ENCODE measurements at places on chromosomes 13 and 19.
A peak's percentile ranks its signal among the peaks of the same experiment; 100 is the strongest.

GRCh38 chr13:32745509-32745908, 159.3 kb downstream of the PDS5B start:
- DNase-seq, result no peak

- no peak for DNase-seq
Observed at GRCh38 chr19:18501832-18502231, 20.0 kb downstream of the ELL start.

GRCh38 chr19:38374332-38375097, at the start of gene PSMD8:
Gene PSMD8, plus strand, starts transcription at chr19:38374571. Its CDS starts 31 bp downstream, at chr19:38374602.
- DNase-seq, result peak; percentile 98

- DNase-seq, result no peak
Observed at GRCh38 chr13:103815619-103816018, 749.4 kb upstream of the SLC10A2 start.

DNA sequence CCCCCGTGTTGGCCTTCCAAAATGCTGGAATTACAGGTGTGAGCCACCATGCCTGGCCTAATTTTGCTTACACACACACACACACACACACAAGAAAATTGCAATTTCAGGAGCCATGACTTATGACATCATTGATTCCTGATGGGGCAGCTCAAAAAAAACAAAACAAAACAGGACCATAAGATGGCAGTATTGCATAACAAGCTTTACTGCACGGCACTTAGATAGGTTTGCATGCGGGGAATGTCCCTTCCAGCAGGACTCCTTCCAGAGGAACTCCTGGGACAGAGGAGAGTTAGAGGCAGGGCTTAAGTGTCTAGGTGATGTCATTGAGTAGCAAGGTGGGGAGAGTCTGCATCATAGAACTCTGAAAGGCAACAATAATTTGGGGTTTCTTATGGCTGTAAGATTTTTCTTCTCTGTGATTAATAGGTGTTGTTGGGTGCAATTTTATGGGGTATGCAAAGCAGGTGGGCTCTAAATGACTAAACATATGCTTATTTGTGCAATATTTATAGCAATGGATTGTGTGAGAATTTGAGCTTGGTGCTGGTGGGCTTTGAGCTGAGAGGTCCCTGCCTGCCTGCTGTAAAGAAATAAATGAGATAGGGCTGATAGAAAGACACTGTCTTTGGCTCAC, 9.0 kb upstream of the ACSBG2 start:
- no peak for DNase-seq

GRCh38 chr19:17321655-17322489, 12.5 kb downstream of the DDA1 start:
- DNase-seq, result no peak

DNA sequence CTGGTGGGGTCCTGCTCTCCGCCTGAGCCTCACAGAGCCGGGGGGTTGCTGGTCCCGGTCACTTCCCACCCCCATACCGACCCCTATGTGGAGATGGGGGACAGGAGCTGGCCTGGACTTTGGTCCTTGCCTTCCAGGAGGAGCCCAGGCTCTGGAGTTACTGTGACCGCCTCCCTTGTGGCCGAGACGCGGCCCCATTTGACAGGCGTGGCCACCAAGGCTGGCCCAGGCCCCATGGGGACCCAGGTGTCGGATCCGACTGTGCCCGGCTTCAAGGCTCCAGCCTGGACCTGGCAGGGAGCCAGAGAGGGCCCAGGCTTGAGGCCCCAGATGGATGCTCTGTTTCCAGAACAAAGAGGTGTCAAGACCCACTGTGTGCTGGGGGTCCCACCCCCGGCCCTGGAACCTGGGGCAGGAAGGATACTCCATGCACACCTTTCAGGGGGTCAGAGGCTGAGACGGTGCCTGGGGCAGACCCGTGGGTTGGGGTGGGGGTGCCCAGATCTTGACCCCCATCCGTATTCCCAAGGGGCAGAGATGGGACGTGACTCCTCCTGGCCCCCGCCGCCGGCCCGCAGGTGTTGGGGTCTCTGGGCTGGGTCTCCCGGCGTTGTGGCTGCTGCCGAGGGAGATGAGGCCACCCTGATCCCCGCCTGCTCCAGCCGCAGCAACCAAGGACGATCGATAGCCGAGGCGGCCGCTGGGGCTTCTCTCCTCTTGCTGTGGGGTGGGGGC, 47.8 kb upstream of the TCF3 start:
- no peak for DNase-seq

GRCh38 chr13:110131424-110131823, 175.5 kb downstream of the COL4A1 start:
- no peak for DNase-seq

DNA sequence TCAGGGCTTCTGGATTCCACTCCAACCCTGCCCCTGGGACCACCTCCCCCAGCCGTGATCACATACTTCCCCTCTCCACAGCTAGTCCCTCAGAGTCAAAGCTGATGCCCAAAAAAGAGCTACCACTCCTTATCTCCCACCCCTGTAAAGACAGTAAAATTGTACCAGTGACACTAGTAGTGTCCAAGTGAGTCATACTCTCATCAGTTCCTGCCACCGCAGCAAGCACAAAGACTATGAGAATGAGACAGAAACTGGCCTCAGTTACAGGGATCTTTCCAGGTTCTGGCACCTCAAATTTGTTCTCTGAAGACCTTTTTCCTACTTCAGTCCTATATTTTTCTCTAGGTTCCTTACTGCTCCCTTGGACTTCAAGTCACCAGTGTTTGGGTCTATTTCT, 144.2 kb downstream of the SPRY2 start:
- DNase-seq, result no peak

DNA sequence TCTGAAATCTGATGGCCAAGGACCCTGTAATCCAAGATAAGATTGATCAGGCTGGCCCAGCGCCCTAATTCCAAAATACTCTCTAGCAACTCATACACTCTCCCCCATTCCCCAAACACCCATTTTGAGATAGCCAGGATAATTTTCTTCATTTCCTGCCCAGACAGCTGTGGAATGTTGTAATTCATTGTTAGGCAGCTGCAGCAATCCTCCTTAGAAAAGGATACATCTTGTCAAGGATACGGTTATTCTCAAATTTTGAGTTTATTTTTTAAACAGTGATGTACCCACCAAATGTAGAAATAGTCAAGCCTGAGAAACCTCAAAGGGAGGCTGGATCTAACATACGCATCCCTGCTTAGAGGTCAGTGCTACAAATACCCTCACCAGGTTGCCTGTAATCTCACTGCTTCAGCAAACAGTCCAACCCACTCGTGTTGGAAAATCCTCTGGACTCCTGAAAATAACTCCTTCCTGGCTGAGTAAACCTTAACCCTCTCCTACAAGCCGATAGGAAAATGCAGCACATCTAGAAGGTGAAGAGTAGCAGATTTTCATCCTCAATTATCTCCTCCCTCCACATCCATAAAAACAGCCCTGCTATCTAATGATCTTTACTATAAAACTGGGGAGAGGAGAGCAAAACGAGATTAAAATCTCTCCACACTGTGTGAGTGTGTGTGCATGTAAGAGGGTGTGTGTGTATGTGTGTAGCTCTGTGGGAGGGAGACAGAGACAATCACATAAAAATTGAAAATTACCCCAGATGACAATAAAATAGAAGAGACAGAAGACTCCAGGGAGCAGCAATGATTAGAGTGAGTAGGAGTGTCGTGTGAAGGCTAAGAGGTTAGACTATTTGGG, 683.1 kb downstream of the DIAPH3 start:
- DNase-seq, result no peak

GRCh38 chr13:99062593-99062992, 84.7 kb upstream of the DOCK9 start:
- no peak for DNase-seq

DNA sequence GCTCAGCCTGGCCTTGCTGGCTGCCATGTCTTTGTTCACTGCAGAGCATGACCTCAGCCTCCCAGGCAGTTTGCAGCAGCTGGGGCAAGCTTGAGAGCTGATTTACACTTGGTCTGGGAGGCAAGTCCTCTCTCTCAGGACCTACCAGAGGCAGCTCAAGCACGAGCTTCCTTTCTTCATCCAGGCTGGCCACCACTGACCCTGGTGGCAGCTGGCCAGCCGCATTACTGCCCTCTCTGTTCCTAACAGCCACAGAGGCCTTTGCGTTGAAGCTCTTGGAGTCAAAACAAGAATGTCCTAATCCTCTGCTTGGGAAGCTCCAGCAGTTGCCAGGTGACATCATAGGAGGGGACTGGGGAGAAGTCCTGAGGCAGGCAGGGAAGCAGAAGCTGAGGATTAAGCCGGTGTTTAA, 85.7 kb downstream of the NUFIP1 start:
- no peak for DNase-seq

DNA sequence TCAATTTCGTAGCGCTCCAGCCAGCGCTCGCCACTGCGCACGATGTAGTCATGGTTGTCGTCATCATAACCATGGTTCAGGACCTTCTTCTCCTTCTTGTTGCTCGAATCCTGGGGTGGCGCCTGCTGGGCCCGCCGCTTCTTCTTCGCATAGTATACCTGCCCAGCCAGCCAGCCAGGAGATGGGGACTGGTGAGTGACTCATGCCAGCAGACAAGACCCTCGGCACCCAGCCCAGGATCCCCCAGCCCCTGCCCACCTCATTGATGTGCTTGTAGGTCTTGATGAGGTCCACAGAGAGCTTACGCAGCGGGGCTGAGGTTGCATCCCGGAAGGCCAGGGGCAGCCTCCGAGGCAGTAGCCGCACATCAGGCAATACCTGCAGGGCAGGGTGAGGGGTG, 3.6 kb downstream of the DYRK1B start:
- no peak for DNase-seq

GRCh38 chr19:56918682-56919307, 78.3 kb upstream of the PEG3 start:
- no peak for DNase-seq

- no peak for DNase-seq
Observed at GRCh38 chr13:112952759-112953551, 16.1 kb upstream of the MCF2L start.

- no peak for DNase-seq
Observed at GRCh38 chr19:46482631-46483030, 11.3 kb upstream of the PNMA8A start.

DNA sequence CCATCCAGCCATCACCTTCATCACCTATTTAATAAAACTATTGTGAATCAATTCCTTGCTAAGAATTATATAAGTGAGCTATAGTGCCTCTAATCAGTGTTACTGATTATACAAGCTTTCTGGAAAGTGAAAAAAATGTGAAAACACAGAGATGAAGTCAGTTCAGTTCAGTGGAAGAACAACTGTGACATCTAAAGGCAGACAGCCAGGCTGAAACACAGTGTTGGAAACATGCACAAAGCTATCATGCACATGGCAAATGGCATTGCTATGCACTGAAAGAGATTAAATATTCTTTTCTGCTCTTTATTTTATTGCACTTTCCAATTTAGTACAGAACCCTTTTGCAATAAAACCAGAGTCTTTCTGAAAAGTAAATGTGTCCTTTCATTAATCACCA, 294.0 kb downstream of the RBM26 start:
- no peak for DNase-seq

DNA sequence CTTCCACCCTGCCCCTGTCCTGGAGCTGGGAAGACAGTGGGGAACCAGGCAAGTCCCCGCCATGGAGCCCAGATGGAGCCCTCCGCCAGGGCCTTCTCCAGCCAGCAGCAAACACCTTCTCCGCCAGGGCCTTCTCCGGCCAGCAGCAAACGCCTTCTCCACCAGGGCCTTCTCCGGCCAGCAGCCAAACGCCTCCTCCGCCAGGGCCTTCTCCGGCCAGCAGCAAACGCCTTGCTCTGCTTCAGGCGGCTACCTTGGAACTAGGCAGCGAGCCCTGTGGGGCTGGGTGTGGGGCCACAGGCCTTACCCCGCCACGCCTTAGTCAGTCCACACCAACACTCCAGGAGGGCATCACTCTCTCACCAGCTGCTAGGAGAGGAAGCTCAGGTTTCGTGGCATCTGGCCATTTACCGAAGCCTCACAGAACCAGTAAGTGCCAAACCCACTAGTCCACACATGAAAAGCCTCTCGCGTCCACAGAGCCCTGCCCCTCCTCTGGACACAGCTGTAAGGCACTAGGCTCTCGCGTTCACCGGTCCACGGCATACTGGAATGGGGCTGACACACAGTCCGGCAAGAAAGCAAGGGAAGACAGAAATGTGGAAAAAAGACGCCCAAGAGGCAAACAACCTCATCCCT, 41.0 kb downstream of the MLLT1 start:
- no peak for DNase-seq

Data from stimulated activated CD4-positive, alpha-beta T cell treated with anti-CD3 and anti-CD28 coated beads, Interleukin-4, amount 100 ng/mL, for 4 hours (primary cell).